ENCODE measurements at places on chromosomes 7 and 10.

DNA sequence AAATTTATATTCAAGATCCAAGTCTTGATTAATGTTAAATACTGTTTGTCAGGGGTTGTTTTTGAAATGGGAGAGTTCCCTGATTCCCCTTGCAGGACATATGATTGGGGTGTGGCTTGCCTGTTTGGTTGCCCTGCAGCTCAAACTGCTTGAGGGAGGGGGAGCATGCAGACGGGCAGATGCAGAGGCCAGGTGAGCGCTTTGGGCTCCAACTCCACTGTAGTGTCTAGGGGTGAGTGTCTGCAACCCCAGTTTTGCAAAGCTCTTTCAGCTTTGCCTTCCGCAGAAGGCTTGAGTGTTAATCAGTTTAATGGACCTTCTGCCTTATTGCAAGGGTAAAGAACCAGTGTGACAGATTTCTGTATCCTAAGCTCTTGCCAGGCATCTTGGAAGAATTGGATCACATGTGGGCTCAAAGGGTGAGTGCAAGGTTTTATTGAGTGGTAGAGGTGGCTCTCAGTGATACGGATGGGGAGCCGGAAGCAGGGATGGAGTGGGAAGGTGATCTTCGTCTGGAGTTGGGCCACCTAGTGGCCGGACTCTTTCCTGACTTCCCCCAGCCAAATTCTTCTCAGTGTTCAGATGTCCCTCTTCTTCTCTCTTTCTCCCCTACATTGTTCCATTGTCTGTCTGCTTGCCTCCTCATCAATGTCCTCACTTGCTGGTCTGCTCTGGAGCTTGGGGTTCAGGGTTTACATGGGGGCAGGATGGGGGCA lies 479.7 kb downstream of the ATRNL1 start:
- DNase-seq, result no peak

DNA sequence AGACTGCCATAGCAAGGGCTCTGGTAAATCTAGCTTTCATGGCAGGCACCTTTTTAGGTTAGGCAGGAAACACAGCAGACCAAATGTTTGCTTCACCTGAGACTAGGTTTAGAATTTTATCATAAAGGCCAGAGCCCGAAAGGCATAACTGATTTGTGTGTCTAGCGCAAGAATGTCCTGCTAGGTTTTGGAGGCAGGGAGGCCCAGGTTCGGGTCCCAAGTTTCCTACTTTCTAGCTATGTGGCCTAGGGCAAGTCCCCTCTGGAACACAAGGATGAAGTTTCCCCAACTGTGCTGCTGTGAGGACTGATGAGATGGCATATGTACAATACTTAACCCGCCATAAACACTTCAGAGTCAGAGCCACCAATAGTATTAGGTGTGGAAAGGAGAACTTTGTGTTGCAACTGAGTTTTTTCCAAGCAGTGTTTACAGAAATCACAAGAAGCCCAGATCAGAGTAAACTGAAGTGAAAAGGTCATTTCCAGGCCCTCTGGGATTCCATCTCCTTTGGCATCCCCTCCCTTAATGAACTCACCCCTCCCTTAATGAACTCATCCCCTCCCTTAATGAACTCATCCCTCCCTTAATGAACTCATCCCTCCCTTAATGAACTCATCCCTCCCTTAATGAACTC lies 244.9 kb downstream of the SKAP2 start:
- no peak for DNase-seq

DNA sequence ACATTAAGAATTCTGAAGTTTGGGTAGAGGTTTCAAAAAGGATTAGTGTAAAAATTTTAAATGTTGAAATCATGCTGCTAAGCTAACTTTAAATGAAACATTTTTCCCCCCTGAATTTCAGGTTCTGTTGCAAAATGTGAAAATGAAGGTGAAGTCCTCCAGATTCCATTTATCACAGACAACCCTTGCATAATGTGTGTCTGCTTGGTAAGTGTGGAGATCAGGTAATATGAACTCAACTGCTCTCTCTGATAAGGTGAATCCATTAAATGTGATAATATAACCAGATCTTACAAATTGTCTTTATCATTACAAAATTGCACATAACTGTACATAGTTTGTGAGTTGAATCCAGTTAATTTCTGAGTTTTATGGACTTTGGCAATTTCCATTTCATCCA lies 1.4 kb downstream of the BMPER start:
- no peak for DNase-seq

DNA sequence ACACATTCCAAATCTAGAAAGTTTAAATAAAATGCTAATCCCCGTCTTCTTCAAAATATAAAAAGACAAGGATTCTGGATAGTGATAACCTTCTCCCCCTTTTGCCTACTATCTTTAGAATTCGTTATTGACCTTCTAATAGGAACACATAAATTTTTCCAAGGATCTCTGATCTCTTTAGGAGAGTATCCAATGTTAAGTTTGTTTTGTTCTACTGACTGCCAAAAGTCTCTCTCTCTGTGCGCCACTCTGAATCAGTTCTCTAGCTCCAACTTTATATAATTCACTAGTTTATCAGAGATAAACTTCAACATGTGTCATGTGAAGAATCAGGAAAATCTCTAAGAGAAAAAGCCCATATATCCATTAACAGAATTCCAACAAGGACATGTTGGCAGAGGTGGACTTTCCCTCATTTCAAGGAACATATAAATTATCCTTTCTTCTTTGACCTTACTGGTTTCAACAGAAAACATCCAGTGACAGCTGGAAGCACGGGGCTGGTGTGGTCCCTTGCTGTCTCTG lies 615.6 kb downstream of the KCNMA1 start:
- DNase-seq, result no peak

- no peak for DNase-seq
Measured at GRCh38 chr10:127536972-127537760, 11.9 kb upstream of the NPS start.

DNA sequence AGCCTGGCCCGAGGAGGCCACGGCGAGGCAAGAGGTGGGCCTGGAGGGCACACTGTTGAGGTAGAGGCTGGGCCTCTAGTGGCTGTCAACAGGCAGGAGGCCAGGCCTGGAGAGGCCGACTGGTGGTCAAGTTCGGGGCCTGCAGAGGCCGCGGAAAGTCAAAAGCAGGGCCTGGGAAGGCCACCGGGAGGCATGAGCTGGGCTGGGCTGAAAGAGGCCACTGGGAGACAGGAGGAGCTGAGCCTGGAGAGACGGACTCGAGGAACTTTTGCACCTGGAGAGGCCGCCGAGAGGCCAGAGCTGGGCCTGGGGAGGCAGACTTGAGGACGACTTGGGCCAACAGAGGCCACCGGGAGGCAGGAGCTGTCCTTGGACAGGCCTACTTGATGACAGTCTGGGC lies 321.2 kb downstream of the ZNF479 start:
- DNase-seq, result no peak

DNA sequence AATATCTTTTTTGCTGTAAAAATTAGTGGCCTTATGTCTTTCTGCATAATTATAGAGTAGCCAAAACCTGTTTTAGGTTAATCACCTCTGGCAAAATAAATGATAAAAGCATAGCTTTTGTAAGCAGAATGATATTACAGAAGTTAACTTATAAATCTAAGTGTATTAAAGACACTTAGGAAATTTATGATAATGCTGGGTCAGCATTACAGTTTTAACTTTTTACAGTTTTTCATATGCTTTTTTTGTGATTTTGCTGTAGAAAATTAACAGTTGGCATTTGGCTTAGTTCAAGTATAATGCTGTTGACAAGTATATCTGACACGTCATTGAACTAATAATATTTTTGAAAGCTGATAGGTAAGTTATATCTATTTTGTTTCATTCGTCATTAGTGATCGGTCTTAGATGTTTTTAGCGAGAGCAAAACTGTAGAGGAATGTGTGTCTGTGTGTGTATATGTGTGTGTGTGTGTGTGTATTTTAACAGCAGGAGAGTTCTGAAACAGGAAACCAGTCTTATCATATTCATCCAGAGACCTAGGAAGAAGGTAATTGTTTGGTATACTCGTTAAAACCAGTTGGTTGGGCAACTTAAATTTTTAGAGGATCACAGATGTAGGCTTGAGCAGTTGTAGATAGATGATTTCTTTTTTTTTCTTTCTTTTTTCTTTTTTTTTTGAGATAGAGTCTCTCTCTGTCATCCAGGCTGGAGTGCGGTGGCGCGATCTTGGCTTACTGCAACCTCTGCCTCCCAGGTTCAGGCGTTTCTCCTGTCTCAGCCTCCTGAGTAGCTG lies 15.4 kb downstream of the PTEN start:
- no peak for DNase-seq

GRCh38 chr10:104643303-104643663 lies 2.2 kb downstream of the SORCS3 start:
- no peak for DNase-seq

DNA sequence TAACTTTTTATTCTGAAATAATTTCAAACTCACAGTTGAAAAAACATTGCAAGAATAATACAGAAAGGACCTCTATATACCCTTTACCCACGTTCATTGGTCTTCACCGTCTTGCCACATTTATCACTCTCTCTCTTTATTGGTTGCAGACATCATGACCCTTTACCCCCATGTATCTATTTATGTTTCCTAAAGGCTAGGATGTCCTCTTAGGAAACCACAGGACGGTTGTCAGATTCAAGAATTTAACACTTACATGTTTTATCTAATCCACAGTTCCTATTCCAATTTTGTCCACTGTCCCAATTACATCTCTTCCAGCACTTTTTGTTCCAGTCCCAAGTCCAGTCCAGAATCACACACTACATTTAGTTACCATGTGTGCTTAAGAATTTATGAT lies 67.6 kb upstream of the FGFR2 start:
- DNase-seq, result no peak

GRCh38 chr7:65250216-65250615 lies 123.4 kb upstream of the ZNF92 start:
- no peak for DNase-seq

- no peak for DNase-seq
Measured at GRCh38 chr7:75866114-75866488, 12.7 kb upstream of the RHBDD2 start.

DNA sequence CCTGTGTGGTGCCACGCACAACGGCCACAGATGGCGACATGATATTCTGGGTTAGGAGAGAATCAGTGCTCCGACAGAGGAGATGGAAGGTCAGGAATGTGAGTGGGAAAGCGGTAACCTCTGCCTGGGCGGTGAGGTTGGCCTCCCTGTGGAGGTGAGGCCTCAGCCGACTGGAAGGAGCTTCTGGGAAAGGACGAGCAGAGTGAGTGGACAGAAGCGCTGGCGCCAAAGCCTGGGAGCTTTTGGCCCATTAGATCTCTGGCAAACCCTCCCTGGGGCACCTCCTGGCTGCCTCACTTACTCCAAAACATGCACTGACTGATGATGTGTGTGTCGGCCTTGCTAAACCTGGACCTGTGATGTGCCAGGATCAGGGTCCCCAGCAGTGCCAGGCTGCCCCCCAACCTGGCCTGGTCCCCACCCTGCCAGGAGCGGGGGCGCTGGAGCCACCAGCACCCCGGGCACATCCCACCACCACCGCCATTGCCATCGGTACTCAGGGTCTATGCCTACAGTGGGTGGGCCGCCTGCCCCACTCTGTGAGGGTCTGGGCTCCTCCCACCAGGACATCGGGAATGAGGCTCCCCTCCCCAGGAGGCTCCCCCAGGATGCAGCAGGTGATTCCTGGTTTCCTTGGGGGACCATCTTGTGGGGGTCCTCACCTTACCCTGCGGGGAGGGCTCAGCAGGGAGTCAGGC lies 51.0 kb downstream of the RASGEF1A start:
- no peak for DNase-seq

DNA sequence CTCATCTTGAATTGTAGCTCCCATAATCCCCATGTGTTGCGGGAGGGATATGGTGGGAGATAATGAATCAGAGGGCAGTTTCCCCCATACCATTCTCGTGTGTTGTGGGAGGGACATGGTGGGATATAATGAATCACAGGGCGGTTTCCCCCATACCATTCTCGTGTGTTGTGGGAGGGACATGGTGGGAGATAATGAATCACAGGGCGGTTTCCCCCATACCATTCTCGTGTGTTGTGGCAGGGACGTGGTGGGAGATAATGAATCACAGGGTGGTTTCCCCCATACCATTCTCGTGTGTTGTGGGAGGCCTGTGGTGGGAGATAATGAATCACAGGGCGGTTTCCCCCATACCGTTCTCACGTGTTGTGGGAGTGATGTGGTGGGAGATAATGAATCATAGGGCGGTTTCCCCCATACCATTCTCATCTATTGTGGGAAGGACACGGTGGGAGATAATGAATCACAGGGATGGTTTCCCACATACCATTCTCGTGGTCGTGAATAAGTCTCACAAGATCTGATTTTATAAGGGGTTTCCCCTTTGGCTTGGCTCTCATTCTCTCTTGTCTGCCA lies 271.0 kb downstream of the MAD1L1 start:
- DNase-seq, result no peak

DNA sequence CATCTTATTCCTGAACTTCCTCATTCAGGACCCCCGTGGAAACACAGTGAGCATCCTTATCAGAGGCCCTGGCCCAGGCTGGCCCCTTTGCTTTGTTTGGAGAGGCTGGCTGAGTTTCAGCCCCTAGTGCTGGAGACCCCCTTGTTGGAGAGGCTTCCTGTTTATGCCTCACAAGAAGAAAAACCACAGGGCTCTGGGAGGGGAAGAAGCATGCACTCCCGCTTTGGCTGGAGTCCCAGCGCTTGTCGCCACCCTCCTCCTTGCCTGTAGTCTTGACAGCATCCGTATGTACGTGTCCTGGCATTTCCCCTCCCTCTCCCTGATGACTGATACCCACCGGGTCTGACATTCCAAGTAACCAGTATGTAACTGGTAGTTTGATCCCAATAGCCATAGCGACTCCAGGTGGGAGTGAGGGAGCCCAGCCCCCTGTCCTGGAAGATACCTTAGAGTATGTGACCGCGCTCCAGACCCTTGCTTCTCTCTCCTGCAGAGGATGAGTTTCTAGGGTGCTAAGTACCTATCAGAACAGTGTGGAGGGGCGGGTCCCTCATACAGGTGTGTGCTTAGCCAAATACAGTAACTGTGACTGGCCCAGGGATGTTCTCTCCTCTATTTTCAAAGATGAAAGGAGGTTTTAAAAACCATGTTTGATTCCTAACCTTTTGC lies 6.9 kb upstream of the ATP6V0E2 start:
- no peak for DNase-seq

GRCh38 chr7:108406222-108406890 lies 49.9 kb downstream of the NRCAM start:
- DNase-seq, result no peak

All from stimulated activated CD8-positive, alpha-beta memory T cell treated with anti-CD3 and anti-CD28 coated beads, Interleukin-4, amount 100 ng/mL, for 1 hour (primary cell).